ENCODE measurements at places on chromosomes 4 and X.
A peak's percentile ranks its signal among the peaks of the same experiment; 100 is the strongest.

DNA sequence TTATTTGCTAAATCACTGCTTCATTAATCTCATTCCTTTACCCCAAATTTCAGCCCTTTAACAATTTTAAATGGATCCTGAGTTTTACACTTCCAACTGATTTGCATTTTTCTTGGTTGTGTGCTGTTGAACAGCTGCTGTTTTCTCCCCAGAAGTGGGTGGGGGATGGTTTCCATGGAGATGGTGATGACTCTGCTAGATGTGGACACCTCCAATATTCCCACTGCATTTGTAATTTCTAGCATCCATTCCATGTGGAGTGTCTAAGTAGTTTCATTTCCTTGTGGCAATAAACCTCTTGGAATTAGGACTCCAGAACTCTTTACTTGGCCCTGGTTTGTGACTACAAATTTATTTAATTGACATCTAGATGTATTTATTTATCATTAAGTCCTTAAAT is 330.4 kb downstream of the GBA3 start:
- no peaks in the 10 kb centered on the region for H3K36me3 ChIP-seq
- DNase-seq = no peak
- H3K27ac ChIP-seq = no peak overlapping the region
- H3K4me3 ChIP-seq = no peak overlapping the region
- no peaks in the 10 kb centered on the region for H3K4me1 ChIP-seq

DNA sequence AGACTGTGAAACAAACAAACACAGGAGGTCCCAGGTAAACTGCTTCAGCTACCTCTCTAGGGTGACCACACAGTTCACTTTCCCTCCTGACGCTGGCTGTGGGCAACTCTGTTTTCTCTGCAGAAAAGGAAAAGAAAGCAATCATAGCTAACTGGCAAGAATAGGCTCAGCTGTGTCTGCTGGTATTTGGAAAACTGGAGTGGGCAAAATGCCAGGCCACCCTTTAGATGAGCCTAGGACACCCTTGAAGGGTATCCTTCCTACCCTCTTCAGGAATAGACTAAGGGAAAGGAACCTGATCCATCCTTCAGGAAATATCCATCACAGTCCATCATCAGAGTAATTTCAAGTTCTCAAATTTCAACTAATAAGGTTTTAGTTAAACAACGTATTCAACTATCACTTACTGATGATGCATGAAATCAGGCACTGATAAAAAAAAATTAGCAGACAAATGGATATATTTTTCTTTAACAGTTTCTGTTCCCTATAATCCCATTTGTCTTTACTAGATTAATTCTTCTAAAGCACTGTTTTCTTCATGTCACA is 60.9 kb downstream of the CAMK2D start:
- DNase-seq = no peak
- no peaks in the 10 kb centered on the region for H3K27me3 ChIP-seq
- H3K4me1 ChIP-seq = peaks cover 12% of the 10 kb centered on the region
- H3K27ac ChIP-seq = no peak overlapping the region

DNA sequence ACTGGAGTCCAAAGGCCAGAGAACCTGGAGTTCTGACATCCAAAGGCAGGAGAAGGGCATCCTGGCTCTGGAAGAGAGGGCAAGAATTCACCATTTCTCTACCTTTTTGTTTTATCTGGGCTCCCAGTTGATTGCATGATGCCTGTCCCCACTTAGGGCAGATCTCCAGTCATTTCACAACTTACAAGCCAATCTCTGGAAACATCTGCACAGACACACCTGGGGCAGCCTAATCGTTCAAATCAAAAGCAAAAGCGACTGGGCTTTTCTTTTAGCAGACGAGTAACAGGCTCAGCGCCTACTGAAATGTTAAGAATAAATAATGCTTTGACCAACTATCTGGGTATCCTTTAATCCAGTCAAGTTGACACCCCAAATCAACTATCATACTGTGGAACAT is 136.0 kb upstream of the NPY2R start:
- no peak for DNase-seq
- no peaks in the 10 kb centered on the region for H3K4me1 ChIP-seq
- H3K36me3 ChIP-seq = no peaks in the 10 kb centered on the region
- H3K27ac ChIP-seq = no peak overlapping the region
- H3K27me3 ChIP-seq = no peaks in the 10 kb centered on the region
- no peak overlapping the region for H3K4me3 ChIP-seq

DNA sequence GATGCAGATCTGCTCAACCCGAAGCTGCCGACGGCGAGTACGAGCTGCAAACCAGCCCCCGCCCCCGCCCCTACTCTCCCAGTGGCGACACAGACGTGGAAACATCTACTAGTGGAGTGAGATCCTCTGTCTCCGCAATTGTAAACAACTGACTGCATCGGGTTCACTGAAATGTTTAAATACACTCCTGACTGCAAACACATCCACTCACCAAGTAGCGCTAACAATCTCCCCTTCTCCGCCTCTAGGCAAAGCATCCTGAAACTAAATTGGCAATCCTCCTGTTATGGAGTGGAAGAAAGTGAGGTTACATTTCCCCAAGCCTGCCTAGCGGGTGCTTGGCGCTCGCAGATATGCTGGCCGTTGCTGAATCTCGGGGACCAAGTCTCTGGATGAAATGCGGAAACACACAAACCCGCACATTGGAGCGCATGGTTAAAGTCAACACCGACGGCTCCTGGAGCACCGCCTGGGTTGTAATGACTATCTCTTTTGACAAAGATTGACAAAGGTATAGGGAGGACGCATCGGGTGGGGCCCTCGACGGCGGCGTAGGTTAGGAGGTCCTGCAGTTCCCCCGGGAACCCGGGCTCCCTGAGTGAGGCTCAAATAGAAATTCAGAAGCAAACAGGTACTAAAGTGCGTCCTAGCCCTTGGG is 117.0 kb upstream of the TEX13C start:
- H3K27me3 ChIP-seq = peaks cover 35% of the 10 kb centered on the region
- H3K4me1 ChIP-seq = peaks cover 18% of the 10 kb centered on the region
- H3K4me3 ChIP-seq = peak overlapping the region; percentile 46
- DNase-seq = peak; percentile 21

- H3K4me1 ChIP-seq = peaks cover 45% of the 10 kb centered on the region
- H3K36me3 ChIP-seq = peaks cover 63% of the 10 kb centered on the region
- peak; percentile 98 for DNase-seq
- H3K27ac ChIP-seq = peak within 1 kb of the TSS; percentile 97
- H3K27me3 ChIP-seq = no peaks in the 10 kb centered on the region
These were observed at the start of gene NOA1 for GRCh38 chr4:56977321-56978012. NOA1 (minus strand) TSS chr4:56977606; CDS start chr4:56977585, 21 bp downstream.

GRCh38 chr4:47933840-47934239 is 19.5 kb upstream of the NFXL1 start:
- H3K36me3 ChIP-seq = no peaks in the 10 kb centered on the region
- H3K4me3 ChIP-seq = no peak overlapping the region
- no peaks in the 10 kb centered on the region for H3K4me1 ChIP-seq
- no peak overlapping the region for H3K27ac ChIP-seq
- peaks cover 6% of the 10 kb centered on the region for H3K27me3 ChIP-seq

DNA sequence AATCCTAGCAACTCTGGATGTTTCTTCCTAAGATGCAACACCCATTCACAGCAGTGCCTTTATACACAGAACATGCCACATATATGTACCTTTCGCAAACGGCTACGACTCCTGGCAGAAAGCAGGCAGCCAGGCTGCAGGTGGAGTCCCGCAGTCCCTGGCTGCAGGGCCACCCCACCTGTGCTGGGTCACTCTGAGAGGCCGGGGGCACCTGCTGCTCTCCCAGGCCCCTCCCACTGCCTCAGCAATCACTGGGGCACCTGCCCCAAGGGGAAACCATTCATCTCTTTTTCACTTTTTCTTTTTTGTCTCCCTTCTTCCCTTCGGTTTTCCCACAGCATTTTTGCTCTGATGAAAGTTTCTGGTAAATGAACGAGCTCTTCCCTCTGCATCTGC is 28.0 kb downstream of the RNF212 start:
- DNase-seq = no peak
- H3K4me1 ChIP-seq = no peaks in the 10 kb centered on the region
- no peak overlapping the region for H3K27ac ChIP-seq
- no peaks in the 10 kb centered on the region for H3K27me3 ChIP-seq
- no peak overlapping the region for H3K4me3 ChIP-seq

DNA sequence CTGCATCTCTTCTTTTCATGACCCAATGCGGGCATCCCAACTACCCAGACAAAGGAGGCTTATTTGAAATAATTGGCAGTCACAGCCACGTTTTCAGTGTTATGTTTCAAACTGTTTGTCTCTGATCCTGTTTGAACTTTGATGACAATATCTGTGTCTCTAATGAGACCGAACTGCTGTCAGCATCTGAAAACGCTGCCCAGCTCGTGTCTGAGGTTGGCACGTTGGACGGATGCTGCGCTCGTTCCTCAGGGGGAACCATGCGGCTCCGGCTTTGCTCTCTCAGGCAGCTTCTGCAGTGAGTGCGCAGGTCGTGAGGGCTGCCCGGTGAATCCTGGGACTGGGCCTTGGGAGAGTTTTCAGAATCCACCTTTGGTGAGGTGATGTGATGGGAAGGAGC is 58.4 kb upstream of the SORBS2 start:
- H3K4me1 ChIP-seq = no peaks in the 10 kb centered on the region
- no peak for DNase-seq
- no peaks in the 10 kb centered on the region for H3K36me3 ChIP-seq
- H3K4me3 ChIP-seq = no peak overlapping the region

- peaks cover 49% of the 10 kb centered on the region for H3K4me1 ChIP-seq
- peak overlapping the region; percentile 80 for H3K4me3 ChIP-seq
These were observed 822 bp downstream of the ZNF275 start for GRCh38 chrX:153334654-153335295.

GRCh38 chr4:101279377-101279871 is 67.9 kb downstream of the PPP3CA start:
- H3K36me3 ChIP-seq = peaks cover 7% of the 10 kb centered on the region
- DNase-seq = peak; percentile 23
- H3K27me3 ChIP-seq = no peaks in the 10 kb centered on the region
- no peak overlapping the region for H3K4me3 ChIP-seq

DNA sequence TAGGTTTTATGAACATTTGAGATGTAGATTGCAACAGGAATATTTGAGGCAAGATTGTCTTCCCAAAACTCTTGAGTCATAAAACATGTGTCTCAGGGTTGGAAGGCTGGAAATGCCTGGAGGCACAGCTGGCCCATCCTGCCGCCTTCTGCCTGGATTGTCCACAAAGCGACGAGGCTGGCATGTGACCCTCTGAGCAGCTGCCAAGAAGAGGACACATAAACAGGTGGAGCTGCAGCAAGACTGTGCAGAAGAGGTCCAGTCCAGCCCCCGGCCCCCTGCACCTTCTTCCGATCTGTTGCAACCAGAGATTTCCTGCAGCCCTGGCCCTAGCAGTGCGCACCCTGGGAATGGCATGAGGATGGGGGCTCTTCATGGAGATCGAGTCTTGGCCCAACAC is 101.9 kb upstream of the BCOR start:
- H3K27me3 ChIP-seq = no peaks in the 10 kb centered on the region
- peaks cover 22% of the 10 kb centered on the region for H3K4me1 ChIP-seq
- no peak overlapping the region for H3K27ac ChIP-seq
- H3K4me3 ChIP-seq = no peak overlapping the region

GRCh38 chr4:108433832-108434231 is 186.5 kb upstream of the RPL34 start:
- peak overlapping the region; percentile 29 for H3K4me3 ChIP-seq
- H3K36me3 ChIP-seq = peaks cover 1% of the 10 kb centered on the region
- peaks cover 3% of the 10 kb centered on the region for H3K27me3 ChIP-seq

DNA sequence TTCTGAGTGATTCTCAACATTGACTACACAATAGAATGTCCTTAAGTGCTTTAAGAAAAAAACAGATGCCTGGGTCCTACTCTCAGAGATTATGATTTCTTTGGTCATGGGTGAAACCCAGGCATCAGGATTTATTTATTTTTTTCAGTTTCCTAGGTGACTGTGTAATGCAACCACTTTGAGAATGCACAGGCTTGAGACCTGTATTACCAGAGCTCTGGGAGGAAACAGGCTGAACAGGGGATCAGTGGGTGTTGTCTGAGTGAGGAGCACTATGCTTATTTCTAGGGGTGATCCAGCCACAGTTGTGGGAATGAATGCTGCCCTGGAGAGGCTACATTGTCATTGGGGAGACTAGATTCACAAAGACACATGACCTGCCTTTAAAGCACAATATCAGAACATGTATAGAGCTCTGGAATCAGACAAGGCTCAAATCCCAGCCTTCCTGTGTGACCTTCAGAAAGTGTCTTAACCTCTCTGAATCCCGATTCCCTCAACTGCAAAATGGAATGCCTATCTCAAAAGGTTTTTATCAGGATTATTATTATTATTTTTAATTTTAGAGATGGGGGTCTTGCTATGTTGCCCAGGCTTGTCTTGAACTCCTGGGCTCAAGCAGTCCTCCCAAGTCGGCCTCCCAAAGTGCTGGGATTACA is 61.6 kb upstream of the PRPS1 start:
- peaks cover under 1% of the 10 kb centered on the region for H3K27me3 ChIP-seq
- H3K4me3 ChIP-seq = no peak overlapping the region
- no peaks in the 10 kb centered on the region for H3K4me1 ChIP-seq
- DNase-seq = no peak
- no peak overlapping the region for H3K27ac ChIP-seq

DNA sequence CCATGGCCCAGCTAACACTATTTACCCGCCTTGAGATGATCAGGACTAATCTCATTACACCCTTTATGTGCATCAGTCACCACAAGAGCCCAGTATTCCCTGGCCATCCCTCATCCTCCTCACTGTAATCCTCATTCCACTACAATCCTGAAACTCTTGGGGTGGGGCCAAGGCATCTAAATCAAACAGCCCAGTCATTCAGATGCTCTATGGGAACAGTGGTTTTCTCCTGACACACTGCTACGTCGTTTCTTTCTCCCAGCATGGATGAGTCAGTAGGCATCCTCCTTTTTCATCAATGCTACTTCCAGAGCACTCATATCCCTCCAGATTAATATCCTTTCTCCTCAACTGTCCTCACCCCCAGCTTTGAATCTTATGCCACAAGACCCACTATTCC is 5.6 kb downstream of the SDAD1 start:
- DNase-seq = no peak
- H3K4me1 ChIP-seq = peaks cover 24% of the 10 kb centered on the region
- no peak overlapping the region for H3K4me3 ChIP-seq
- H3K27ac ChIP-seq = no peak overlapping the region

DNA sequence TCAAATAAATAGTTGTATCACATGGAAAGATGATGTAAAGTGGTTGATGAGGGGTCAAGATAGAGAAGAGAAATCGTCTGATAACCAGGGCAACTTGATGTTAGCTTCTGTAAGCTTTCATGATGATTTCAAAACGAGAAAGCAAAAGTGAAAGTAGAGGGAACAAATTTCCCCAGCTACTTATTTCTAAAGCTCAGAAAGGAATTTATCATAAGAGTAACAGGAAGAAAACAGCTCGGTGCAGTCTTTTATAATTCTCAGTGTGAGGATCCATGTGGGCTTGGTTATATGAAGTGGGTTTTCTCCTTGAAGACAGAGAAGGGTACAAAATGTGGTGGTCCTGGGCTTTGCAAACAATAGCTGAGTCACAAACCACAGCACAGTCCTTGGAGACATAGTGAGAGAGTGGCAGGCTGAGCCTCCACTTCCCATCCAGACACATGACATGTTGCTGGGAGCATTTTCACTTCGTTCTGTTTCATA is 32.1 kb upstream of the GLRA2 start:
- peak; percentile 23 for DNase-seq
- peak overlapping the region; percentile 86 for H3K27ac ChIP-seq
- H3K36me3 ChIP-seq = no peaks in the 10 kb centered on the region
- no peaks in the 10 kb centered on the region for H3K27me3 ChIP-seq
- H3K4me1 ChIP-seq = peaks cover 18% of the 10 kb centered on the region

All from activated CD8-positive, alpha-beta T cell treated with anti-CD3 and anti-CD28 coated beads, Interleukin-2, amount 10 ng/mL, durations not matched to agents 7 days and 5 days (primary cell).